ENCODE measurements at places on chromosomes 7 and 10. TPM values are rescaled to one million over a fixed set of nuclear protein-coding genes. Genes with fewer than 3 reads are reported as not detected.

- no peaks in the 10 kb centered on the region for H3K36me3 ChIP-seq
- H3K27me3 ChIP-seq, result no peaks in the 10 kb centered on the region
- peak; percentile 38 for DNase-seq
- H3K4me3 ChIP-seq, result no peak overlapping the region
- no peaks in the 10 kb centered on the region for H3K4me1 ChIP-seq
- H3K27ac ChIP-seq, result no peak overlapping the region
These were observed 220.3 kb downstream of the EBF3 start for GRCh38 chr10:129743738-129744133.

DNA sequence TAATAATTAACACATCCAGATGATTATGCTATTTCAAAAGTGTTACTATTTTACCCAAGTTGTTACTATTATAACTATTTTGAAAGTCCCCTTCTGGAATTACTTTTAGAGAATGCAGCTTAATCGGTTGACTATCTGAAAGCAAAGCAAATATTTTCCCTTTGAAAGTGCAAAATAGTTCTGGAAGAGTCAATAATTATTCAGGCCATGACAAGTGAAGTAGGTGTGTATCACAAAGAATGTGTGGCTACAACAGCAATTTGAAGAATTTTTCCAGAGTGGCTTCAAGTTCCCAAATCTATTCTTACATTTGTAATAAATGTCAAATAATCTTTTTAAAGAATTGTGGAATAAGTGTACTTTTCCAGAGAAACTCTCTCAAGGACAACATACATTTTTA, 42.8 kb downstream of the RNLS start:
- H3K36me3 ChIP-seq, result no peaks in the 10 kb centered on the region
- H3K27ac ChIP-seq, result no peak overlapping the region
- H3K27me3 ChIP-seq, result no peaks in the 10 kb centered on the region
- H3K4me3 ChIP-seq, result no peak overlapping the region
- DNase-seq, result no peak
- H3K4me1 ChIP-seq, result no peaks in the 10 kb centered on the region

Gene TAS2R41
- not detected for total RNA-seq

Gene GIMAP5
- total RNA-seq, result 19.3 TPM

GRCh38 chr10:63434866-63435854, 30.6 kb downstream of the JMJD1C start:
- H3K36me3 ChIP-seq, result no peaks in the 10 kb centered on the region
- no peaks in the 10 kb centered on the region for H3K27me3 ChIP-seq
- H3K27ac ChIP-seq, result no peak overlapping the region
- H3K4me1 ChIP-seq, result peaks cover 46% of the 10 kb centered on the region
- no peak overlapping the region for H3K4me3 ChIP-seq

- no peaks in the 10 kb centered on the region for H3K36me3 ChIP-seq
- H3K4me3 ChIP-seq, result no peak overlapping the region
- no peak for DNase-seq
- no peaks in the 10 kb centered on the region for H3K27me3 ChIP-seq
- H3K27ac ChIP-seq, result no peak overlapping the region
- peaks cover 6% of the 10 kb centered on the region for H3K4me1 ChIP-seq
These were observed 556.3 kb downstream of the GRM8 start for GRCh38 chr7:126696256-126697038.

DNA sequence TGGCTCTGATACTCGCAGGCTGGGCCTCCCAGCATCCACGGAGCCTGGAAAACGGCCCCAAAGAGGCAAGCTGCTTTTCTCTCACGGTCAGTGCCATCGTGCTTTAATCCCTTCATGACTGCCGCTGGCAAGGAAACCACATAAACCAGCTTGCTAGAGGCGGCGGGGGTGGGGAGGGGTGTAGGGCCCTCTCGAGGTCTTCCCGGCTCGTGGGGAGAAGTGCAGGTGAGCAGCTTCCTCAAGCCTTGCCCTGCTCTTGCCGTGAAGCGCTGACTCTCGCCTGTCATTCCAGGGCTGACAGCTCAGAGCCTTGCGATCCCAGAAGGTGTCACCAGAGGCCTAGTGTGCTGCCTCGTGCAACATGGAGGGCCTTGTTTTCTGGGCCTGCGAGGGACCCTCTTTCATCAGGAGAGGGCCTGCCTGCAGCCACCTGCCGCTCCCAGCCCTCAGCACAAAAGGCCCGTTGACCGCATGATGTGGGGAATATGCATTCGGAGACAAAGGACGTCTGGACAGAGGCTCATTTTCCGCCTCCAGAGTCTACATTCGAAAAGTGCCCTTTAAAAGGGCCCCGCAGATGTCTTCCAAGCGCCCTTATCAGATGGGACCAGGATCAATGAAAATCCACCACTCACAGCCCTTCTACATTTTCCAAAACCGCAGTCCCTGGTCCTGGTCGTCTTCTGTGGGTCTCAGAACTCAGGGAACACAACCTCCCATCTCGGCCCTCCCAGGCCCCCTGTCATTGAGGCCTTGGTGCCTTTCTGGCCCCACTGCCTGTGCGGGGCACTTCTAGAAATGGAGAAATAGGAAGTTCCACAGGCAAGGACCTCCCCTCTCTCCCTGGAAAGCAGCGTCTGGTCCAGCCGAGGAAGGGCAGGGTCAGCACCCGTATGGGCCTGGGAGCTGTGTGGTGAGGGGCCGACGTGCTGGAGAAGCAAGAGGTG, 58.7 kb downstream of the ZRANB1 start:
- H3K27ac ChIP-seq, result peak overlapping the region; percentile 72
- peaks cover 49% of the 10 kb centered on the region for H3K4me1 ChIP-seq
- DNase-seq, result peak; percentile 62
- H3K27me3 ChIP-seq, result no peaks in the 10 kb centered on the region
- H3K4me3 ChIP-seq, result no peak overlapping the region
- peaks cover 38% of the 10 kb centered on the region for H3K36me3 ChIP-seq

DNA sequence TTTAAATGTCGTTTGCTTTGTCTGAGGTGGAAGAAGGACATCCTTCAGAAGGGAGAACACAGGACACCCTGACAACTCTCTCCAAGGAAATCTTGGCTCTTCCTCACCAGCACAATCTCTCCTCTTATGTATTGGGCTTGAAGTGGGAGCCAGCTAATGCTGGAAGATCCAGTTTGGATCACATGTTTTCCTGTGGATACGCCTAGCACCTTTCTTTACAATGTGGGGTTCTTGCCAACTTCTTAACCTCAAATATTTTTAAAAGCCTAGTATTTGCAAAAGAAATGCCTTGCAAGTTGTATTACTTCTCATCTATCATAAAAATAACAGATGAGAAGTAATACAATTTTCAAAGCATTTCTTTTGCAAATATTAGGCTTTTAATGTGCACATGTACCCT, 76.4 kb downstream of the FRMD4A start:
- no peak overlapping the region for H3K27ac ChIP-seq
- no peaks in the 10 kb centered on the region for H3K27me3 ChIP-seq
- H3K4me3 ChIP-seq, result no peak overlapping the region
- no peaks in the 10 kb centered on the region for H3K36me3 ChIP-seq

Gene ADARB2
- 5.0 TPM for total RNA-seq

- H3K27me3 ChIP-seq, result no peaks in the 10 kb centered on the region
- H3K27ac ChIP-seq, result no peak overlapping the region
These were observed 67.4 kb upstream of the ZNF438 start for GRCh38 chr10:31099094-31099493.

- H3K27me3 ChIP-seq, result no peaks in the 10 kb centered on the region
- peaks cover 62% of the 10 kb centered on the region for H3K4me1 ChIP-seq
- H3K36me3 ChIP-seq, result no peaks in the 10 kb centered on the region
- no peak overlapping the region for H3K27ac ChIP-seq
- H3K4me3 ChIP-seq, result no peak overlapping the region
These were observed 73.7 kb downstream of the INPP5A start for GRCh38 chr10:132611026-132611910.

Gene C7orf57
- total RNA-seq, result not detected

Measured in sigmoid colon (tissue), 7 donors.